WTC11 (cell line): ENCODE measurements at places on chromosomes 12 and 14.

GRCh38 chr14:87508333-87508732, 484.6 kb downstream of the GALC start:
- no peak for DNase-seq

DNA sequence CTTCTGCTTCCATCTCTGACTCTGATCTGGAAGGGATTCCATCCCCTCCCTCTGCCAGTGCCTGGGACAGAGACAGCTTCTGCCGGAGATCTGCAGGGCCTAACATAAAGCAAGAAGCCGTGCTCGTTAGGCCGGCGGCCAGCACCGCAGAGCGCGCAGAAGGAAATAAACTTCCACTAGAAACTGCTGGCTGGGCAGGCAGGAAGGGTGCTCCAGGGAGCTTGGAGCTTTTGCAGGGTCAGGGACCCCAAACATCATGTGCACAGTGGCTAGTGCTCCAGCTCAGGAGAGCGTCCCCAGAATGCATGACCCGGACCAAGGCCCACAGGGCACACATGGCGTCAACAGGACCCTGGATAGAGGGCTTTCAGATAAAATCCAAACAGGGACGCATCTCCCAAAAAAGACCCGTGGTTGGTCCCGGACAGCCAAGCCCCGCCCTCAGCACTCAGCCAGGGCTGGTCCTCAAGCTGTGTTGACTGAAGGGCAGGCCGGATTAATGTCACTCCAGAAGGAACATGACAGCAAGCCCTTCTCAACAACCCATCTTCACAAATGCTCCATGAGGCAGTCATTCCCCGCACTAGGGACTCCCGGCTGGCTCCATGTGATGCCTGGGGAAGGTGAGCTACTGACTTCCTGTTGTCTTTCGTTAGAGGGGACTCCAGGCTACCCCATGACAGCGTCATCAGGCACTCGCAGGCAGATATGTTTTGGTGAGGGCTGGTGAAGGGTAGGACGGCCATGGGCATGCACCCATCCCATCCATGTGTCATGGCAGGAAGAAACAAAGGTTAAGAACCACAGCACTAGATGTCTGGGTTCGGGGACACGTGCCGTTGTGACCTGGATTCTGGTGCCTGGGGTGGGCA, 121.5 kb downstream of the CALM1 start:
- no peak for DNase-seq

DNA sequence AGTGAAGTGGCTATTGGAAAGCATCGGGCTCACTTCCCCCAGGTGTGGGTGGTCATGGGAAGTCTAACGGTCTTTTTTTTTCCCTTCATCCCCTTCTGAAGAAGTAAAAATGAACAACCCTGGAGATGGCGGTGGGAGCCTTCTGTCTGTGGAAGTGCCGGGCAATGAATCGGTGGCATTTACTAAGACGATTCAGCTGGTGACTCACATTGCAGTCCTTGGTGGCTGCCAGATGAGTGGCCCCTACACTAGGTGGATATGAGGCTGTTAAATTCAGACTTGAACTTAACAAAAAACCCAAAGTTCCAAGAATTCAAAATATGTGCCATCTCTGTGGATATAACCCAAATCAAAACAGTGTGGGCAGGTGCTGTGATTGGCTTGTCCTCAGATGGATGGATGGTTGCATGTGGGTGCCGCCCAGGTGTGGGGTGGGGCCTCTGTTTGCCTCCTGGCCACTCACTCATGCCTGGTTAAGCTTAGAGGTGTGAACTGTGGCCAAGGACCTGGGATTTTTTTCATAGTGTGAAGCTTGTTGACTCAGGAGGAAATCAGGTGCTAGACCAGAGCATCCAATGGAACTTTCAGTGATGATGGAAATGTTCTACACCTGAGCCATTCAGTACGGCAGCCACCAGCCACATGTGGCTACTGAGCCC, 176.7 kb upstream of the NOS1 start:
- DNase-seq: no peak

DNA sequence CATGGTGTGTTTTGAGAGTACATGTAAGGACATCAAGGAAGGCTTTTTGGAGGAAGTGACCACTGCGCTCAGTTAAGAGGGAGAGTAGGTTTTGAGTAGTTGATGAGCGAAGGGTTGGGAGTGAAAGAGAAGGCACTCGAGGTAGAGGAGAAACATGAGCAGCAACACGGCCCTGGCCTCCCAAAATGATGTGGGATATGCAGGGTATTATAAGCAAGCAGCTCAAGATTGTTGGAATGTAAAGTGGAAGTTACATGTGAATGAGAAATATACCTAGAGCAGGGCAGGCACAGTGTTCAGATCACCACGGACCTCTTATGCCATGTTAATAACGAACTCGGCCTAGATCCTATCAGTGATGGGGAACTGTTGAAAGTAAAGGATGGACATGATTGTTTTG, 2.1 kb upstream of the ARHGDIB start:
- no peak for DNase-seq

DNA sequence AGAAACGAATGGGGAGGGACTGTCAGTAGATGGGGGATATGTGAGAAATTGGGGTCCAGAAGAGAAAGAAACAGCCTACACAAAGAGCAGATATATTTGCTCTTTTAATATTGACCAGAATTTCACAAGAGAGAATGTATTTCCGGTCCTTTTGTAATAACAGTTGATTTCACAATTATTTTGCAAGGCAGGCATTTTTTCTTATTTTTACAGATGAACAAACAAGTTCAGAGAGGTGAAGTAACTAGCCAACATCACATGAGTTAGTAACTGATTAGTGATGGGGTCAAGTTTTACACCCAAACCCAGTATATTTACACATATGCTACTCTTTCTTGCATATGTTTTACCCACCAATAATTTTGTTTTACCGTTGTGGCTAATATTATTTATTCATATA, 188.2 kb downstream of the NAV3 start:
- DNase-seq: no peak

DNA sequence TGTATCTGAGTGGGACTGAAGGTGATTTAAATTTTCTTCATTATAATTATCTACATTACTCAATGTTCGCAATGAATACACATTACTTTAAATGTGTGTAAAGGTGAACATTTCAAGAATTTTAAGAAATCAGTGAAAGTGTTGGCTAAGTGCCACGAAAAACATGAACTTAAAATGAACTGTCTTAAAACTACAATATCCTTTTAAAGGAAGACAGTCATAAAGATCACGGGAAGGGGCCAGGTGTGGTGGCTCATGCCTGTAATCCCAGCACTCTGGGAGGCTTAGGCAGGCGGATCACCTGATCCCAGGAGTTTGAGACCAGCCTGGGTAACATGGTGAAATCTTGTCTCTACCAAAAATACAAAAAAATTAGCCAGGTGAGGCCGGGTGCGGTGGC, 11.2 kb downstream of the MOK start:
- DNase-seq: no peak

GRCh38 chr12:623172-623864, 39.9 kb downstream of the NINJ2 start:
- no peak for DNase-seq

GRCh38 chr12:124906606-124907261, 7.7 kb downstream of the UBC start:
- DNase-seq: peak; percentile 92

GRCh38 chr14:93619176-93619793, 169.0 kb downstream of the PRIMA1 start:
- DNase-seq: peak; percentile 44

DNA sequence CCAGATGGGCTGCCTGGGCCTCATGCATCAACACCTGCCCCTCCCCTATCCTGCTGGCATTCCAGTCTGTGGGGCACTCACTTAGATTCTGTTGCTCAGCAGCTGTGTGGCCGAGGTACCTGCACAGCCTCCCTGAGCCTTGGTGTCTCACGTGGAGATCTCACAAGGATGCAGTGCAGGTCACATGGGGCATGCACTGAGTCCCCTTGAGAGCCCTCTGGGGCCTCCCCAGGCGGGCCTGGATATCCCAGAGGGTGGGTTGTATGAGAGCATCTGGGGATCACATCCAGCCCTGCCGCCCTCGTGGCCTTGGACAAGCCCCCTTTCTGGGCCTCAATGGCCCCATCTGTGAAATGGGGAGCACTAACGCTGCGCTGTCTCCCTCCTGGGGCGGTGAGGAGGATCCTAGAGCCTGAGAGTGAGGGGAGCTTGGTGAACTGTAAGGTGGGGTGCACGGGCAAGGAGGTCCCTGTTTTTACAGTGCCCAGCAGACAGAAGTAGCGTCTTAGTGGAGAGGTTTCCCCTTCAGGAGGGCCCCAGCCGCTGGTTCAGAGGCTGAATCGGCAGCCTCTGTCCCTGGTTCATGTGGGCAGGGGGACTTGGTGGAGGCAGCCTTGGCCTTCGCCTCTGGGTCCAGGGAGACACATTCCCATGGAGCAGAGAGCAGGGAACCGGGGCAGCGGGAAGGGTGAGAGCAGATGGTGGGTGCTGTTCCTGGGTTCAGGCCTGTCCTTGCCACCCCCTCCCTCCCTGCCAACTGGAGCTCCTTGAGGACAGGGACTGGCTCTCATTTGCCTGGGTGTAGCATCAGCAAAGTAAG, 791 bp upstream of the SLC25A47 start:
- DNase-seq: no peak

- no peak for DNase-seq
Observed at GRCh38 chr12:76084863-76085519, 506 bp upstream of the NAP1L1 start.
